ENCODE measurements at places on chromosomes 1 and 21.

GRCh38 chr21:31043471-31043870, 5.2 kb upstream of the KRTAP19-8 start:
- DNase-seq: no peak

- DNase-seq: no peak
Measured at GRCh38 chr1:48659801-48660200, 116.9 kb downstream of the BEND5 start.

DNA sequence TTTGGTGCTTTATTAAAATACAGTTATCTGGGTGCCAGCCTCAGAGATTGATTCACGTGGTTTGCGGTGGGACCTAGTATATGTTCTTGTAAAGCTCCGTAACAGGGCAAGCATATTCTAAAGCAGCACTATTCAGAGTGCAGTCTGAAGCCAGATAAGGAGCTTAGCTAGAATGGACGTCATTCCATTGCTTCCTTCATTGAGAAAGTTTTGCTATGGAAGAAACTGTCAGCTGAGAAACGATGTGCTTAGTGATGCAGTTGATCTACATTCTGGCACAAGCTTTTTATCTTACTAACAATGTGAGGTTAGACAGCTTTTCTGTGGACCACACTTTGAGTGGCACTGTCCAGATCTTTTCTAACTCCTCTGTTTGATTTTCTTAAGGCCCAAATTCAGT, 26.2 kb downstream of the SLC44A3 start:
- DNase-seq: no peak

GRCh38 chr1:63968663-63969440, 195.0 kb downstream of the ROR1 start:
- no peak for DNase-seq

GRCh38 chr1:109653306-109653705, 2.6 kb upstream of the GSTM4 start:
- no peak for DNase-seq

- DNase-seq: peak; percentile 51
Measured at GRCh38 chr1:219580009-219580676, 32.8 kb downstream of the ZC3H11B start.

DNA sequence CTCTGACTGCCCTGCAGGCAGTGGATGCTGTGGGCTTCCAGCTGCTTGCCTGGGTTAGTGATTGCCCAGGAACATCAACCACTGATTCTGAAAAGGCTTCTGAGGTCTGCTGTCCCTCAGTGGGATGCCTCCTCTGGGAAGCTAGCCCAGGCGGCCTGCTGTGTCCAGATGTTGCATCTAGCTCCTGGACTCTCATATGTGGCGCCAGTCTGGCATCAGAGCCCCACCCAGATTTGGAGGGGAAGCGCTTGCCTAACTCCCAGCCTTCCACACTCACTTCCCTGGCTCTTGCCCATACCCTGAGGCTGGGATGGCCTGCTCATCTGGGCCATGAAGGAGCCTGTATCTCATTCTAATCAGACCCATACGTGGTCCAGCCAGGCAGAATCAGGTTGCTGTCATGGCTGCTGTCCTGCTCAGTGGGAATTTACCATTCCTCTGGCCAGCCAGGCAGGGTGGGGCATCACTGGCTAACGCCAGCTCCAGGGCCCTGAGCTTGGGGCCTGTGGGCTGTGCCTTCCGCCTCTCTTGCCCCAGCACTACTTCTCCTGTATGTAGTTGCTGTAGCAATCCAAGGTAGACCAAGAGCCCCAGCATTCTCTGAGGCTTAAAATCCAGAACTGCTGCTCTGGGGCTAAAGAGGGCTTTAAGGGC, 4.1 kb downstream of the CSF1 start:
- DNase-seq: peak; percentile 85

DNA sequence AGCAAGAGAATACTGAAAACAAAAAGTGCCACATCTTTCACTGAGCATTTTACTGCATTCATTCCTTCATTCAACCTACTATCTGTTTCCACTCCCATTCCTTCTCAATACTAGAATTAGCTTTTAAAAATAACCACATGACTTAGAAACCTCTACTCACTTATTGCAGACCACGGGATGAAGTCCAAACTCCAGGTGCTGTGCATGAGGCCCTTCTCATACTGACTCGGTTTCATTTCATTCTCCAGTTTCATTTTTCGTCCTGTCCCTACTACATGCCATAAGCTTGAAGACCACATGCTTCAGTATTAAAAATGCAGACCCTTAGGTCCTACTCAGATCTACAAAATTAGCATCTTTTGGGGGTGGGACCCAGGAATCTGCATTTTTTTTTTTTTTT, 2.3 kb upstream of the BACH1 start:
- DNase-seq: no peak

DNA sequence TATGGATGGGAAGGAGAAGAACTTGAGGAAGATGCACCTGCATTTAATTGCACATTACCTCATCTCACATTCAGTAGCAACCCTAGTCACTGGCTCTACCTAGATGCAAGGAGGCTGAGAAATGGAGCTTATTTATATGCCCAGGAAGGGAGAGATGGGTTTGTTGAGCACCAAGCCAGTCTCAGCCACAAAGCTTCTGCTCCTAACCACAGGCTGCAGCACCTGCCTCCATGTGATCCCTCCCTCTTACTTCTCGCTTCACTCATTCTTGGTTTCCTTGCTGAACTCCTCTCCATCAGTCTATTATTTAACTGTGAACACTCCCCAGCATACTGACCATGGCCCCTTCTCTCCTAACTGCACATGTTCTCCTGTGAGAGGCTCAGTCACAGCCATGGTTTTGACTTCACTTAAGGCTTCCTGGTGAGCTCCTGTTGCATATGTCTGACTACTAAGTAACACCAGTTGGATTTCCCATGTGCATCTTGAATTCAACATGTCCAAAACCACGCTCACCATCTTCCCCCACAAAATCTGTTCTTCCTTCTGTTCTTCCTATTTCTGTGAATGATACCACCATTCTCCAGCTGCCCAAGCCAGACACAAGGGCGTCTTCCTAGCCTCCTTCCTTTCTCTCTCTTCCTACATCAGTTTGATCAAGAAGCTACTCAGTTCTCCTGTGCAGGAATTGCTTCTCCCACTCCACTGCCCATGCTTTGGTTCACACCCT, 139.8 kb downstream of the AK5 start:
- no peak for DNase-seq

DNA sequence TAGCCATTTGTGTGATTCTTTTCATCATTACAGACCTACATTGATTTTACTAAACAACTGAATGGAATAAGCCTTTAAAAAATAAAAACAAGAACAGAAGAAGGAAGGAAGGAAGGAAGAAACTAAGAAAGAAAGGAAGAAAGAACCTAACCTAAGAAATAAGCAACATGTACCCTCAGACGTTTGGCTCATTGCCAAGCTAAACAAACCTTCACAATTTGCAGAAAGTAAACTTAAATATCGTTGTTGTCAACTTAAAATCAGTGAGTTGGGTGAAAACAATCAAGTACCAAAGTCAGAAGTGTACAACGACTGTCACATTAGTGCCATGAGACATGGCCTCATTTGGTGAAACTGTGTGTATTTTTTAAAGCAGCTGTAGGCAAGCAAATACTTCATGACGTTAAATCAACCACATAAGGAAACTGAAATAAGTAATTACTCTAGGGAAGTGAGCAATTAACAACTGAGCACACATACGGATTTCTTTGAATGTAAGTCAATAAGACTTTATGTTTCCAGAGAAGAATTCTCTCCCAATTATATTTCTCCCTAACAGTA, 313.1 kb upstream of the TMPRSS15 start:
- no peak for DNase-seq

GRCh38 chr1:22331618-22332423, 119.8 kb upstream of the ZBTB40 start:
- DNase-seq: no peak

DNA sequence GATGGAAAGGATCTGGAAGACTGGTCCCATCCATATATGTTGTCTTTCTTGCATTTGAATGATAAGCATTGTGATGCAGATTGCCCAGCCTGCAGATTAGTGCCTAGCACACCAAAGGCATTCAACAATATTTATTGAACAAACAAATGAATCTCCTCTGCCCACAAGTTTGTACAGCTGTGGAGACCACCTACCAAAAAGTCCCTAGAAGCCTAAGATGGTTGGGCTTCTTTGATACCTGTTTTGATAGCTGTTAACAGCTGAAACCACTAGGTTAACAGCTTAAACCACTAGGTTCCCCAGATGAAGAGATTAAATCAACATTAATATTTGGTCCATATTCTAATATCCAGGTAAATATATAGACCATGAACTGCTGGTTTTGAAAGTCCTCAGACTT, 9.8 kb downstream of the DUSP10 start:
- no peak for DNase-seq

DNA sequence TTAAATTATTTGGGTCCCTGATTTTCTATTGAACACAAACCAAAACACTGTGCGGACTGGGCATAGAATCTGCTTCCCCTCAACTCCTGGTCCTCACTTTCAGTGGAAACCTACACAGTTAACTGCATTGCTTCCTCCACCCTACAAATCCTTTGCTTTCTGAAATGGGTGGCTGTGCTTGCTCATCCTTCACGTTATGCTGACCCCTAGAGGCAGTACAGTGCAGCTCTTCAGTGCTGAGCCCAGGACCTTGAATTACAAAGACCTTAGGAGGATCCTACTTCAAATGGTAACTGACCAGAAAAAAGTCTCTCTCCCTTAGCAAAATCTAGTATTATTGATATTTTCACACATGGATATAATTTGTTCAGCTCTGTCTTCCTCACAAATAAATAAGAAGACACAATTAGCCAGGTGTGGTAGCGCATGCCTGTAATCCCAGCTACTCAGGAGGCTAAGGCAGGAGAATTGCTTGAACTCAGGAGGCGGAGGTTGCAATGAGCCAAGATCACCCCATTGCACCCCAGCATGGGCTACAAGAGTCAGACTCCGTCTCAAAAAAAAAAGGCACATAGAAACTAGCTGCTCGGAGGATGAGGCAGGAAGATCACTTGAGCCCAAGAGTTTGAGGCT, 63.4 kb upstream of the L1TD1 start:
- peak; percentile 64 for DNase-seq

DNA sequence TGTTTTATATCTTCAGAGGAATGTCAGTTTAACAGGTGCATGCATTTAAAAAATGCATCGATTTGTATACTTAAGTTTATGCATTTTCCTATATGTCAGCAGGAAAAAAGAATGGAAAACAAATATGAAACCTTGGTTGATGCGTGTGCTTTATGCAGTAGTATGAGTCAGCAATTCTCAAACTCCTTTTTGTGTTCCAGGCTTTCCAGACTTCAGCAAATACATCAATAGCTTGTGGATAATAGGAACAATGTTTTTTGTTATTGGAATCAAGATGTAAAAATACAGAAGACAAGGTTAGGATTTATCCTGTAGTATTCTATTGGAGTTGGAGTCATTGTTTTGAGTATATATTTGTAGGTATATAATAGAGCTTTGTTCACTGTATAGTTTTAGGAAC, 45.2 kb downstream of the CHODL start:
- no peak for DNase-seq

DNA sequence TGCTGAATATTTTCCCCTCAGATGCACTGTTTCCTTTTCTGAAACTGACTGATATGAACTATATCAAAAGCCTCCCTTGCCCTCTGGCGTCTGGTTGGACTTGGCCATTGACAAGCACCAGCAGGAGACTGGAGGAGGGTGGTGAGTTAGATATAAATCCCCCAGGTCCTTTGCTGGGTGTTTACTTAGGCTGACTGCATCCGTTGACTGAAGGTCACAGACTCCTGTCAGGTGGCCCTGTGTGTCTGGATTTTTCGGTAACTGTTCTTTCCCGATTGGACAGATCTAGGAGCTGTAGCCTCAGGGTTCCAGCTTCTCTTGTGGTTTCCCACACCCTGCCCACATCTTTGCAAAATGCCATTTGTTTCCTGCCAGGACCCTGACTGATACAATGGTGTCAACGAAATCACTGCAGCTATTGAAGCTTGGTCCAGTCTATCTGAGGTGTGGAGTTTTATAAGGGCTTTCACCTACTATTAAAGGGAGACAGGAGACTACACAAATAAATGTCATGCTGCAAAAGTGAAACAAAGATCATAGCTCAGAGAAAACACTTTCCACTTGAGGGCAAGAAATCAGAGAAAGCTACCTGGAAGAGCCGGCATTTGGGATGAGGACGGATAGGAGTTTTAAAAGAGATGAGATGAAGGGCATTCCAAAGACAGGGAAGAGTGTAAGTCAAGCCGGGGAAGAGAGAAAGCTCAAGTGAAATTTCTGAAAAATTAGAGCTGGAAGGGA, 1.5 kb upstream of the MAGI3 start:
- no peak for DNase-seq

DNA sequence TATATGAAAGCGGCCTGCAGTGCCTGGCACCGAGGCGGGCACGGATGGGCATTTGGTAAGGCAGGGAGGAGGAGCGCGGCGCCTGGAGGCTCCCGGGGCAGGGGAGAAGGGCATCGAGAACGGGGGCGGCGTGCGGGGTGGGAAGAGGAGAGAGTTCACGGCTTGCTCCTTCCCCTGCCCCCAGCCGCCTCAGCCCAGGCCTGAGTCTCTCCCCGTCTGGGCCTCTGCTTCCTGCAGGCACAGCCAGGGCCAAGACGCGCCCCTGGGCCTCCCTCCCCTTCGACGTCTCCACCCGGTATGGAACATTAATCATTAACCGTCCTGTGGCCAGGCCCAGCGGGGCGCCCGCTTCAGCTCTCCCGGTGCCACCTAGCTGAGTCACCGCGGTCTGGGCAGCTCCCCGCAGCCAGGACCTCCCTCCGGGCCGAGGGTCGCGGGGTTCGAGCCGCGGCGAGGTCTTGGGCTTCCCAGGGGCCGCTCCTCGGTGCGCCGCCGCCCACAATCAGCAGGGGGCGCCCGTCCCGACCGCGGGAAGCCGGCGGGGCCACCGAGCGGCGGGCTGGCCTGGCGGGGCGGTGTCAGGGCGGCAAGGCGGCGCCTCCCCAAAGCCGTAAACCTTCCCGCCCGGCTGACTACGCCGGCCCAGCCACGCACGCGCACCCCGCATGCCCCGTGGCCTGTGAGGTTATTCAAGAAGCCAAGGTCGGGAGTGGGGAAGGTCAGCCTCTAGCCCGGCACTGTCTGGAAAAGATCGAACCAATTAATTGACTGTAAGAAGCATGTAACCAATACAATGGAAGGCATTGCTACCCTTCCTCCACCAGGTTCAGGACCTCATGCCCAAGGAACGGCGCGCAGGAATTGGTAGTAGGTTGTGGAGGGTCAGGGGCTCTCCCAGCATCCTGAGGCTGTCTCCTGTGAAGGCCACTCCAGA, 23.4 kb upstream of the RD3 start:
- DNase-seq: peak; percentile 51

- no peak for DNase-seq
Measured at GRCh38 chr21:42703965-42704364, 50.5 kb downstream of the PDE9A start.

GRCh38 chr1:67170751-67171573, 4.7 kb downstream of the IL23R start:
- no peak for DNase-seq

- no peak for DNase-seq
Measured at GRCh38 chr1:29450591-29450990, 214.3 kb downstream of the PTPRU start.

GRCh38 chr1:175197531-175197930, 5.0 kb upstream of the KIAA0040 start:
- DNase-seq: no peak

GRCh38 chr1:228101994-228102790, 933 bp downstream of the C1orf35 start:
- DNase-seq: no peak

All from fibroblast of the conjunctiva (primary cell).